ENCODE measurements at places on chromosomes 11 and 22. TPM values are rescaled to one million over a fixed set of nuclear protein-coding genes. Genes with fewer than 3 reads are reported as not detected.

DNA sequence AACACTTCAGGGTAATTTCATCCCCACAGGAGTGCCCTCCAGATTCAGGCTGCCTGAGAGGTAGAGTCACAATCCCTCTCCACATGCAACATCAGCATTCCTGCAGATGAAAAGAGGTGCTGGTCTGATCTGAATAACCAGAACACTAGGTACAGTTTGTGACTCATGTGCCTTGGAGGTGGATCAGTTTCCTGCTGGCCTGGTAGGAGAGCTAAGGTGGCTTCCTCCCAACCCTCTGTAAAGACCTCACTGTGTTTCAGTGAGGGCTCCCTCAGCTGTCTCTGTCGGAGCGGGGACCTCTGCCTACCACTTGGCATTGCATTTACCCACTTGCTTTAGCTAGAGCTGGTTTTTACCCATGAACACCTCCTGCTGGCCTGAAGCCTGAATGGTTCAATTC, 7.6 kb downstream of the OR9G1 start:
- H3K27ac ChIP-seq, result no peak overlapping the region
- no peaks in the 10 kb centered on the region for H3K4me1 ChIP-seq
- no peak overlapping the region for H3K4me3 ChIP-seq

- H3K27me3 ChIP-seq, result peaks cover 10% of the 10 kb centered on the region
- no peak overlapping the region for H3K27ac ChIP-seq
- no peak overlapping the region for H3K4me3 ChIP-seq
- H3K4me1 ChIP-seq, result no peaks in the 10 kb centered on the region
These were observed 20.9 kb downstream of the KREMEN1 start for GRCh38 chr22:29093501-29094300.

- no peak for DNase-seq
- H3K27me3 ChIP-seq, result peaks cover 9% of the 10 kb centered on the region
- peaks cover 5% of the 10 kb centered on the region for H3K4me1 ChIP-seq
- no peak overlapping the region for H3K4me3 ChIP-seq
- H3K27ac ChIP-seq, result no peak overlapping the region
These were observed 67.9 kb downstream of the YAP1 start for GRCh38 chr11:102177974-102178631.

- no peak overlapping the region for H3K4me3 ChIP-seq
- peaks cover 10% of the 10 kb centered on the region for H3K4me1 ChIP-seq
- DNase-seq, result peak; percentile 76
- H3K27ac ChIP-seq, result no peak overlapping the region
- no peaks in the 10 kb centered on the region for H3K27me3 ChIP-seq
- peaks cover 26% of the 10 kb centered on the region for H3K36me3 ChIP-seq
These were observed 14.8 kb downstream of the EXT2 start for GRCh38 chr11:44110231-44110679.

Gene TRIM49
- total RNA-seq, result not detected

Gene RAB38
- total RNA-seq, result 0.69 TPM

DNA sequence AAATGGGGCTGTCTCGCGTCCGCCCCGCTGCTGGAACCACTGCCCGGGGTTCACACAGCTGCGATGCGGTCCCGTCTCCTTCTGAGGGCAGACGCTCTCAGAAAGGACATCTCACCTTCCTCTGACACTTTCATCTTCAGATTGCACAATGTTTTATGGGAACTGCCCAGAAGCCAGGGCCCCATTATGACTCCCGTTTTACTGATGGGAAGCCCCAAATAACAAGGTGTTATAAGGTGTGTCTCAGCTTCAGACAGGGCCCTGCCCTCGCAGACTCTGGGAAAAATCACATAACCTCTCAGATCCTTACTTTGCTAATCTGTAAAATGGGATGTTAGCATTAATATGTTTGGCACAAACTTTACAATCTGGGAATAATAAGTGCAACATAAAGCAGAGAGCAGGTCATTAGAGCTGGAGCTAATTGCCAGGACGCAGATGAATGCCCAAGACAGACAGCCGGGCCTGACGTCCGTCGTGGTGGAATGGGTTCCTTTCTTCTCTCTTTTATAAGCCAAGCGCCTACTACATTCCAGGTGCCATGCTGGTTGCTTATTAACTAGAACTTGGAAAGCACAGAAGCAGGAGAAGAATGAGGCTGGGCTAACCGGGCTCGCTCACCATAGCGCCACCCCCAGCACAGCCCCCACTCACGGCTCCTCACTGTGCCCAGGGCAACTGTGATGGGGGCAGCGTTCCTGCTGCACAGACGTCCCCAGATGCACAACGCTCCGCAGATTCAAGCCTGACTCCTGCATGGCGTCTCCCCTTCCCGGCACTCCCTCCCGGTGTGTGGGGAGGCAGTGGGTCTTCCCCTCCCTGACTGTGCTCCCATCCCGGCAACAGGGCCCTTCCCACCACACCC, 43.8 kb downstream of the TRMU start:
- no peaks in the 10 kb centered on the region for H3K36me3 ChIP-seq
- H3K27me3 ChIP-seq, result peaks cover 4% of the 10 kb centered on the region
- peaks cover 6% of the 10 kb centered on the region for H3K4me1 ChIP-seq
- DNase-seq, result no peak

DNA sequence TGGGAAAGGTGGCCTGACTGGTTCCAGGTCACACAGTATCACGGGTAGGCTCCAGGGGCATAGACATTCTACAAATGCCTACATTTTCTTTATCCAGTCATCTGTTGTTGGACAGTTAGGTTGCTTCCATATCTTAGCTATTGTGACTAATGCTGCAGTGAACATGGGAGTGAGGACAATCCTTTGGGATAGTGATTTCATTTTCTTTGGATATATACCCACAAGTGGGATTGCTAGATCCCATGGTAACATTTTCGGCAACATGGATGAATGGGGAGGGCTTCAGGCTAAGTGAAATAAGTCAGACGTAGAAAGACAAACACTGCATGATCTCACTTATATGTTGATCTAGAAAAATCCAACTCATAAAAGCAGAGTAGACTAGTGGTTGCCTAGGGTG, 744.3 kb downstream of the NTM start:
- H3K27me3 ChIP-seq, result no peaks in the 10 kb centered on the region
- H3K36me3 ChIP-seq, result no peaks in the 10 kb centered on the region
- H3K27ac ChIP-seq, result no peak overlapping the region

DNA sequence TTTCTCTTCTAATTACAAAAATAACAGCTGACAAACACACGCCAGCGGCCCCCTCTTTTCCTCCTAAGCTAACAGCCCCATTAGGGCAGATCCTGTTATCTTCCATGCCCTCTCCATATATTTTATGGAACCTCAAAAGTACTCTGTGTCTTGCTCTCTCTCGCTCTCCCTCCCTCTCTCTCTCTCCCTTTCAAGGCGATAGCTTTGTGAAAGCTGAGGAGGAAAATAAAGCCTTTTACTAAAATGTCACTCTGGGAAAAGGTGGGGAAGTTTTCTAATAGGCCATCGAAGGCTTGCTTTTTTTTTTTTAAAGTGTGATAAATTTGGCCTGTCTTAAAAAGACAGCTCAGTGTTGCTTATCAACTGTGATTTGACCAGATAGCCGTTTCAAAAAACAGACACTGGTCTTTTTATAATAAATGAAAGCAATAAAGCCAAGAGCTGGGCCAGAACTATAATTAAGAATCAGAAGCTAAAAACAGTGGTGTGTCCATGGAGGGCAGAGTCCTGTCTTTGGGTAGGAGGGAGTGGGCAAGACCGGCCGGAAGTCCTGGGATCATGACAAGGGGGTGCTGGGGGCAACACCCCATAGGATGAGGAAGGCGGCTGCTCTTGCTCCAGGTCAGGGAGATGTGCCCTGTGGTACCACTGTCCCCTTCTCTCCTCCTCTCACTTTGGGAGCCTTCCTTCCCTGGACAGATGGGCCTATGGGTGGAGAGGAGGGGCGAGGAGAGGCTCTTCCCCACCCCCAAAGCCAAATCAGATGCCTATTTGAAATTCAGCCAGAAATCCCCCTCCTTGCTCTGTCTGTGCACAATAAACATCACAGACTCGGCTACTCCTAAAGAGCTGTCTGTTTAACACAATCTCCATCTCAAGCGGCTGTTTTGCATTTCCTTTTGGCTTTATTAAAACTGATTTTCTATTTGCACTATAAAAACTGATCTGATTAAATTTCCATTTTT, 267.2 kb downstream of the BUD13 start:
- H3K36me3 ChIP-seq, result no peaks in the 10 kb centered on the region
- H3K27me3 ChIP-seq, result peaks cover 39% of the 10 kb centered on the region
- no peak for DNase-seq
- H3K4me1 ChIP-seq, result peaks cover 2% of the 10 kb centered on the region

Measured in activated naive CD4-positive, alpha-beta T cell treated with anti-CD3 and anti-CD28 coated beads for 36 hours (primary cell).